ENCODE measurements at places on chromosomes 5 and 9.

DNA sequence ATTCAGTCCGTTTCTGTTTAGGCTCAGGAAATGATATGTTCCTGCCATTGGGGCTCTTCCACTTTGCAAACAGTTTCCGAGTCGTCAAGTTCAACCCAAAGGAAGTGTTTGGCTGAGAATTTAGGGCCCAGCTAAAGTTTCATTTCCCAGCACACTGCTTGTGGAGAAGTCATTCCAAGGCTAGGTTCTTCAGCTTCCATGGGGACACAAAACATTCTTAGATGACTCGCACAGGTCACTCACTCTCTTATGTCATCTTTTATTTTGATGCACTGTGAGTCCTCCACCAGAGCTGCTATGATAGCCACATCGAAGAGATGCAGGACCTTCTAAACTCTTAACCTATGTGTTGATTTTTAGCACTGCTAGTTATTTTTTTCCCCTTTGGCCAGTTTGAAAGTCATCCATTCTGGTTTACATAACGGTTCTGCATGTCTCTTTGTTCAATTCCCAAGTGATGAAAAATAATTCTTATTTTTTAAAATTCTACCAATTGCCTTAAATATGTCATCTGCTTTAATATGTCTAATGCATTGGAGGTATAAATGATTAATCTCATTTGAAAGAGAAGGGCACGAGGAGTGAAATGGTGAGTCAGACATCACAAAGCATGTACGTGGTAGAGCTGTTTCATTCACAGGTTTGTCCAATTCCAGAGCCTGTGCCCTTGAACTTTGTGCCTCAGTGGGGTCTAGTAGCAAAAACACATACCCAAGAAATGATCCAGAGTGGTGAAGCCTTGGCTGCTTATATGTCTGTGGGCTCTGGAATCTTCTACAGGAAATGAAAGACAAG is 84.3 kb downstream of the ZNF462 start:
- DNase-seq = no peak

DNA sequence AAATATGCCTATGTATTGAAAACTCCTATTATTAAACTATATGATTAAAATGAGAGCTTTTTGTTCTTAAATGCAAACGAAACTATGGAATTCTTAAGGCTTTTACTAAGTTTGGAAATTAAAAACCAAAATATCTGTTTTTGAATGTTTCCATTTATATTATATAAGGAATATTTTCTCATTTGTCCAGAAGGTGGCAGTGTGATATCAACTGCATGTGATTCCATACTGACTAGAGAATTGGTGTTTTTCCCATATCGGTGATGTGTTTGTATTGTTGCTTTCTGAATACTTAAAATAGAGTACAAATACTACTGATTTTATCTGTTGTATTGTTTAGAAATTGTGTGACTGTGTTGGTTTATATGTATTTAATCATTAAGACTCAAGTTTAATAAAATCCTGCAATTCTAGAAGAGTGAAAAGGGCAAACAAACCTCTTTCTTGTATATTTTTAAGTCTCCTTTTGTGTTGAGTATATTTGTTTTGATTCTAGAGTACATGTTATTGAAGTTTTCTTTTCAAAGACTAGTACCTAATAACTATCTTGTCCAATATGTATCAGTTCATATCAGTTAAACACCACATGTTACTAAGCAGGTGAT is 320.8 kb downstream of the CCDC171 start:
- DNase-seq = peak; percentile 50

- DNase-seq = no peak
These were observed 226.2 kb upstream of the SMC2 start for GRCh38 chr9:103867886-103868285.

- no peak for DNase-seq
These were observed 987 bp upstream of the FOXI1 start for GRCh38 chr5:170104710-170105109.

DNA sequence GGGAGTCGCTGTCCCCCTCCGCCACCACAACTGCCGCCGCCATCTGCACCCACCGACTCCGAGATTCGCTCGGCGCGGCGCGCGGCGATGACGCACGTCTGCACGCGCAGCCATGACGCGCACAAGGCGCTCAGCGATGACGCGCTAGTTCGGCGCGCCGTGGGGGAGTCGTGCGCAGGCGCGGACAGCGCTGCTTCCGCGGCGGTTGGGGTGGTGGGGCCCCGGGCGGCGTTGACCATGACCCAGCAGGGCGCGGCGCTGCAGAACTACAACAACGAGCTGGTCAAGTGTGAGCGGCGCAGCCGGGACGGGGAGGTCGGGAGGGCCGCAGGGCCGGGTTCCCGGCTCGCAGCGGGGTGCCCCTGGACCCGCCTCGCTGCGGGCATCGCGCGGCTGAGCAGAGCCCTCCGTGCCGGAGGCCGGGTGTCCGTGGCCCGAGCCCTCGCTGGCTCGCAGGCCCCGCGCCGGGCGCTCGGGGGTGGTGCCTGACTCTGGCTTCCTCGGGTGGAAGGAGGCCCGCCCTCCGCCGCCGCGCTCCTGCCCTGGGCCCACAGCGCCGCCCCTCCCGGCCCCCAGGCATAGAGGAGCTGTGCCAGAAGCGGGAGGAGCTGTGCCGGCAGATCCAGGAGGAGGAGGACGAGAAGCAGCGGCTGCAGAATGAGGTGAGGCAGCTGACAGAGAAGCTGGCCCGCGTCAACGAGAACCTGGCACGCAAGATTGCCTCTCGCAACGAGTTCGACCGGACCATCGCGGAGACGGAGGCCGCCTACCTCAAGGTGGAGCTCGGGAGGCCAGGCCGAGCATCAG is at the start of the genes ANAPC2 and SSNA1:
Gene ANAPC2, minus strand, starts transcription at position 71 of the 807 bp plus-strand sequence. Its CDS starts 28 bp downstream, at position 43.
Gene SSNA1, plus strand, starts transcription at position 187 of the 807 bp plus-strand sequence. Its CDS starts 51 bp downstream, at position 238.
- DNase-seq = peak; percentile 97

- peak; percentile 30 for DNase-seq
These were observed 20.8 kb downstream of the STKLD1 start for GRCh38 chr9:133396952-133397351.

DNA sequence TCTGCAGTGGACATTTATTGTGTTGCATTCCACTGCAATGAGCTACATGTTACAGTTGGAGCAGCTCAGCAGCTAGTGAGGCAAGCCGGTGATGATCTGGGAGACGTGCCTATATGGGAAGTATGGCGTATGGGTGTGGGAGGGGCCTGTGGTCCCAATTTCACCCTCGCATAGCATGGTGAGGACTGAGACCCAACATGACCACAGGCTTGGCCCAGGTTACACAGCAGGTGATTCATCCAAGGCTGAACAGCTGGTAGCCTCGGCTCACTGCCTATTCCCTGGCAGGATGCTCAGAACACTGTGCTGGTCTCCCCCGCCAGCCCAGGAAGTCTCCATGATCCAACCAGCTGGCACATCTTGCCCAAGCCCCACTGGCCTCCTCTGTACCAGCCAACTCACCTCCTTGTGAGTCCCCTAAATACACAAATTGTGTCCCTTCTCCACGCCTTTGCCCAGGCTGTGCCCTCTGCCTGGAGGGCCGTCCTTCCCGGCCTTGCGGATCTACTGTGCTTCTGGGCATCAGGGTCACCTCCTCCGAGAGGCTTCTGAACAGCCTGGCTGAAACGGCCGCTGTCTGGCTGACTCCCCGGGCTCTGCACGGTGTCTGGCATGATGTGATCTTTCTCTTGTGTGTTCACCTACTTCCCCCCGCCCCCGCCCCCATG is 81.4 kb downstream of the NSUN2 start:
- DNase-seq = no peak

- DNase-seq = no peak
These were observed 16.7 kb upstream of the DENND4C start for GRCh38 chr9:19213823-19214222.

- DNase-seq = no peak
These were observed 179.5 kb upstream of the TARS1 start for GRCh38 chr5:33261305-33261704.

DNA sequence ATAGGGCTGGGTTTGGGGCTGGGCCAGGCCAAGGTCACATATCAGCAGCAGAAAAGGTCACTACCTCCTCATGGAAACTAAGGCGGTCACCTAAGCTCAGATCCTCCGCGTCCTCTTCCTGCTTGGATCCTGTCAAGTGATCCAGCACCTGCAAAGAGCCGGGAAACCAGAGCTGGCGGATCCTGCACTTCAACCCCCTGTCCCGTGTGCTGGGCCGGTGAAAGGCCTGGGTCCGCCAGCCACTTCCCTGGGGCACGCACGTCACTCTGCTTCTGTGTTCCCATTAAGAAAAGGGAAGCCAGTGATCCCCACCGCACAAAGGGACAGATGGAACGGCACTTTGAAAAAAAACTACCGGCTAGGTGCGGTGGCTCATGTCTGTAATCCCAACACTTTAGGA is 61.3 kb upstream of the STXBP1 start:
- DNase-seq = no peak

DNA sequence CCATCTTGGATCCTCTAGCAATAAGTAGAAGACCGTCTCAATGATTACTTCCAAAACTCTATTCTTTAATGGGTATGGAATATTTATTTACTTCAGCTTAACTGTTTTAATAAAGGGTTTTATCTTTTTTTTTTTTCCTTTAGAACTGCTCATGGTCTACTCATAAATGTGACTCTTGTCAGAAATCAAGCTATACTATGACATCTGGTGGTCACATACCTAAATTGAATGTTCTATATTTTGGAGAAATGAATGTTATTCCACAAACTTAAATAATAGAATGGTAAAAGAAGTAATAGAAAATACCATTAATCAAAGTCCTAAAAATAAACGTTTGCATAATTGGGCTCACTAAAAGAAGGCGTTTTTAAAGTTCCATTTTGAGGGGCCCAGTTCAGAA is 131.2 kb upstream of the PLCXD3 start:
- DNase-seq = peak; percentile 46

DNA sequence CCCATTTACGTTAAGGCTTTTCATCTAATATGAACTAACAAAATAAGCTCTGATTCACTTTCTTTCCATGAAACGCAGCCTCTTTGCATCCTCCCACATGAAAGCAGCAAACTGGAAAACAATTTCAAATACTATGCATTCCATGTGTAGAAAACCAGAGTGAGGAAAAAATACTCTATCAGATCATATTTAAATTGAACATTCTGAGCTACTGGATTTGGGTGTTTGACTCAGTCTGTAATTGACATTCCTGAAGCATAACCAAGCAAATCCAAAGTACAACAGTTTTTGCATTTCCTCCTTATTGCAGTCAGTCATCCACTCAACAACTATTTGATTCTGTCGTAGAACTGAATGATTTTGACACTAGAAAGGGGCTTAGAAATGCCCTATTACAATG is 399.1 kb upstream of the NMUR2 start:
- no peak for DNase-seq

- no peak for DNase-seq
These were observed 16.6 kb downstream of the USP20 start for GRCh38 chr9:129851821-129852220.

DNA sequence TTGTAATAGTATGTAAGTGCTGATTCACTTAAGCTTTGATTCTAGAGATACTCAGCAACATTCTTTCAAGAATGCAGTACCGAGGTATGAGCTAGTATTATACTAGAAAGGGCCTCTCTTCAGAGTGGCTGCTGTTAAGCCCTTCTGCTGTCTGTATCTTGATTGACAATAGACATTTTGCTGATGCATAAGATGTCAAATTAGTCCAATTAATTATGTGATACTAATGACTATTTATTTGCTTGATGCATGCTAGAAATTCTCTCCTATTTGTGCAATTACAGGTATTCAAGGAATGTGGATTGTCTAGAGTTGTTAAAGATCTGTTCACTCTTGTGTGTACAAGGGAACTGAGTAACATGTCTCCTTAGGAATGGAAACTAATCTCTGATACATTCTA is 92.3 kb upstream of the PTGER4 start:
- DNase-seq = no peak
